ENCODE measurements at places on chromosomes 5 and 9.

DNA sequence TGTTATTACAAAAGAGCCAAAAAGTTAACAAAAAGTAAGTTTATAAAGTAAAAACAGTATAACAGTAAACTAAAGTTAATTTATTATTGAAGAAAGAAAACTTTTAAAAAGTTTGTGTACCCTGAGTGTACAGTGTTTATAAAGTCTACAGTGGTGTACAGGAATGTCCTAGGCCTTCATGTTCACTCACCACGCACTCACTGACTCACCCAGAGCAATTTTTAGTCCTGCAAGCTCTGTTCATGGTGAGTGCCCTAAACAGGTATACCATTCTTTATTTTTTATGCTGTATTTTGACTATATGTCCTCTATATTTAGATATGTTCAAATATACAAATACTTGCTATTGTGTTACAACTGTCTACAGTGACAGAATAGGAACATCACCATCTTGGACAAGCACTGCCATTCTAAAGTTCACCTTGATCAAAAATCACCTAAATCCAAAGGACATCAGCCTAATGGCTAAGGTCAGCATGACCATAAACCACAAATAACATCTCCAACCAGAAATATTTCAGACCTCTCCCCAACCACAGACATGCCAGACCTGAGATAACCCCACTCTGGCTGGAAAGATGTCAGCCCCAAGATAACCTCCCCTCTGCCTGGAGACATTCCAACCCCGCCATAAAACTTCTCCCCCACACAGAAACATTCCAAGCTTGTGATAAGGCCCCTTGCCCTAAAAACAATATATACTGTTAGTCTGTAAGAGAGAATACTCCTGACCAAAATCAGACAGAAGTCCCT lies 56.1 kb downstream of the AGXT2 start:
- DNase-seq, result no peak
- no peak overlapping the region for H3K4me3 ChIP-seq
- no peaks in the 10 kb centered on the region for H3K36me3 ChIP-seq
- H3K4me1 ChIP-seq, result no peaks in the 10 kb centered on the region
- H3K27me3 ChIP-seq, result no peaks in the 10 kb centered on the region

DNA sequence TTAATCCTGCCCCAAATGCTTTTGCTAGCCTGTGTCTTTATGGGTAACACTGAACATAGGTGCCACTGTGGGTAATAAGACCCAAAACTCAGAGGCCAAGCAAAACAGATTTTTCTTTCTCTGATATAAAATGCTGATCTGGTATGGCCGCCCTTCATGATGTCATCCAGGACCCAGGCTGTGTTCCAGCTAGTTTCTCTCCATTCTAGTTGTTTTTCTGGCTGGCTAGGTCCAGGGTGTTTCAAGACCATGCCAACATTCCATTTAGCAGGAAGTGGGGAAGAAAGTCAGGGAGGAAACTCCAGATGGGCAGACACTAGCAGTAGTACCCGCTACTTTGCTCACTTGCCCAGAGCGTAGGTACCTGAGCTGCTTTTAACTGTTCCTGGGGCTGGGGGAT lies 183.9 kb upstream of the OTULINL start:
- H3K27ac ChIP-seq, result no peak overlapping the region
- no peak for DNase-seq
- H3K4me1 ChIP-seq, result no peaks in the 10 kb centered on the region
- peaks cover 8% of the 10 kb centered on the region for H3K36me3 ChIP-seq
- H3K27me3 ChIP-seq, result no peaks in the 10 kb centered on the region

- no peaks in the 10 kb centered on the region for H3K27me3 ChIP-seq
- no peaks in the 10 kb centered on the region for H3K4me1 ChIP-seq
- DNase-seq, result no peak
- H3K4me3 ChIP-seq, result no peak overlapping the region
Observed at GRCh38 chr5:98275980-98276379, 497.5 kb upstream of the RGMB start.

DNA sequence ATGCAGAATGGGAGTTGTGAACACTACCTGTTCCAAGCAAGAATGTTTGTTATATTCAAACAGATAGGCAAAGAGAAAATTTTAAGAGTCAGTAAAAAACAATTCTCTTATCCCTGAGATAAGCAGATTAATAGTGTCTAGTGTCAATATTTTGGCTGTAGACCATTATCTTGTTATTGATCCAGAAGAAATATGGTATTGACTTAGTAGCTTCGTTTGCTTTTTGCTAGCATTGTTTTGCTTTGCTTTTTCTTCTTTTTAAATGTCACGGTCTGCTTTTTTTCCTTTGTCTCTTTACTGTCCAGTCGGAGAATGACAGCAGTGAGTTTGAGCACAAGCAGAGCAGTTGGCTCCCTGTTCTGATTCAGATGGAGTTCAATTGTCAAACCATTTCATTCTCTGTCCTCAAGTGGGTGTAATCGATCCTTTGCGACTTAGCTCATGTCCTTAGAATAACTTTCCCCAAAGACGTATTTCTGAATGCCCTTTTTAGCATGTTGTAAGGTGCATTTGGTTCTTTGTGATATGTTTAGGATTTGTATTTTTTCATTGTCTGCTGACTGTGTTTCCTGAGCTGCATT lies 29.3 kb downstream of the FUBP3 start:
- H3K27ac ChIP-seq, result no peak overlapping the region
- no peaks in the 10 kb centered on the region for H3K27me3 ChIP-seq
- H3K4me3 ChIP-seq, result no peak overlapping the region
- no peak for DNase-seq
- no peaks in the 10 kb centered on the region for H3K4me1 ChIP-seq
- H3K36me3 ChIP-seq, result peaks cover 16% of the 10 kb centered on the region

DNA sequence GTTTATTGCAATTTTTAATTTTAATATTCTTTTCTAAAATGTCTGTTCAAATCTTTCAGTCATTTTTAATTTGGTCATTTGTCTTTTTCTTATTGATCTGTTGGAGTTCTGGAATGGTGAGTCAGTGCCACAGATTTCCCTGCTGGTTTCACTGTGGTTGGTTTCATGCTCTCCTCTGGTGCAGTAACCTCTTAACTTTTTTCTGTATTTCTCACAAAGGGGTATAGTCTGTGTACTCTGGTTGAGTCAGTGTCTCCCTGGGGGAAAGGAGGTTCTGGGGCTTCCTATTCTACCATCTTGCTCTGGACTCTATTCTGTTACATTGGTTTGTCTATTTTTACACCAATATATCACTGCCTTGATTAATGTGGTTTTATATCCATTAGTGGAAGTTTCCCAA lies 178.8 kb downstream of the CSNK1G3 start:
- H3K4me1 ChIP-seq, result no peaks in the 10 kb centered on the region
- no peaks in the 10 kb centered on the region for H3K36me3 ChIP-seq
- no peak overlapping the region for H3K4me3 ChIP-seq

DNA sequence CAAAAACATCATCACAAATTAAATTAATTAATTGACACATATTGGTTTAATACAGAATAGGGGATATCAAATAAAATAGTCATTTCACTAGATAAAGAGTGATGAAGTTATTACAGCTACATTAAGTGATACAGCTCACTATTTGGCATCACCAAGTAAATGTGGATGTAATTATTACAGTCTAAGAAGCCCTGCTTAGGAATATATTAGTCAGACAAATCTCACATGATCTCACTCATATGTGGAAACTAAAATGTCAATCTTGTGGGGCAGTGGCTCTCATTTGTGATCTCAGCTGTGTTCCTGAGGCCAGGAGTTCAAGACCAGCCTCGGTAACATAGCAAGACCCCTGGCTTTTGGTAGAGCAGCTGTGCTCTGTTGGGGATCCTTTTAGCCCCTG lies 233.4 kb upstream of the RGMB start:
- no peaks in the 10 kb centered on the region for H3K27me3 ChIP-seq
- no peak for DNase-seq
- no peaks in the 10 kb centered on the region for H3K4me1 ChIP-seq
- no peak overlapping the region for H3K4me3 ChIP-seq

DNA sequence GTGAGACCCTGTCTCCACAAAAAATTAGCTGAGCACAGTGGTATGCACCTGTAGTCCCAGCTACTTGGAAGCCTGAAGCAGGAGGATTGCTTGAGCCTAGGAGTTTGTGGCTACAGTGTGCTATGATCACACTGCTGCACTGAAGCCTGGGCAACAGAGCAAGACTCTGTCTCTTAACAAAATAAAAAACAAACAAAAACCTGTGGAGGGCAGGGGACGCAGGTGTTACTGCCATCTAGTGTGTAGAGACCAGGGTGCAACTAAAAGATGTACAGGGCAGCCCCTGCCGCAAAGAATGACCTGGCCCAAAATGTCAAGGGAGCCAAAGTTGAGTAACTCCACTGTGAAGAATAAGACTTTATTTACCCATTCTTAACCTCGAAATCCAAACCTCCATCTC lies 27.1 kb downstream of the ASPN start:
- H3K4me3 ChIP-seq, result no peak overlapping the region
- H3K36me3 ChIP-seq, result no peaks in the 10 kb centered on the region
- H3K27ac ChIP-seq, result no peak overlapping the region
- no peak for DNase-seq

DNA sequence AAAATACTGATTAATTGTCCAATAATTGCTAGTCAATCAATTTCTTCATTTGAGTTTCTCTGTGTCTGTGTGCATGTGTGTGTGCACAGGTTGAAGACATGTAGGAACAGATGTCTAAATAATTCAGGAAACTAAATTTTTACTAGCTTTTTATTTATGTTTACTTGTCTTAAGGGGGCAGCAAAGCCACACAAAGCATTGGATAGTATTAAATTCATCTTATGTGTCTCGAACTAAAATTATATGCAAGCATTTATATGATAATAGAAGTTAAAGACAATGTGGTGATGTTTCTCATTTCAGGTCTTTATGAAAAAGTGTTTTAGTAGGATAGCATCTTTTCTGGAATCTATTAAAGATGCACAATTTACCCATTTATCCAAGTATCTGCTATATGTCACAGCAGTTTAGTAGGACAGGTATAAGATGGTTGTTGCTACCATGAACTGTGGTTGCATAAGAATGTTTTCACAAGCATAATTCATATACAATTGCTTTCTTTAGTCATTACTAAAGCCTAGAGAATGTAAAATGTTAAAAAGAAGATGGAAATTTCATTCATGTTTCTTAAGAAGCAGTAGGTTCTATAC lies 784.6 kb upstream of the NUDT12 start:
- DNase-seq, result no peak
- H3K27ac ChIP-seq, result no peak overlapping the region
- H3K4me3 ChIP-seq, result no peak overlapping the region

DNA sequence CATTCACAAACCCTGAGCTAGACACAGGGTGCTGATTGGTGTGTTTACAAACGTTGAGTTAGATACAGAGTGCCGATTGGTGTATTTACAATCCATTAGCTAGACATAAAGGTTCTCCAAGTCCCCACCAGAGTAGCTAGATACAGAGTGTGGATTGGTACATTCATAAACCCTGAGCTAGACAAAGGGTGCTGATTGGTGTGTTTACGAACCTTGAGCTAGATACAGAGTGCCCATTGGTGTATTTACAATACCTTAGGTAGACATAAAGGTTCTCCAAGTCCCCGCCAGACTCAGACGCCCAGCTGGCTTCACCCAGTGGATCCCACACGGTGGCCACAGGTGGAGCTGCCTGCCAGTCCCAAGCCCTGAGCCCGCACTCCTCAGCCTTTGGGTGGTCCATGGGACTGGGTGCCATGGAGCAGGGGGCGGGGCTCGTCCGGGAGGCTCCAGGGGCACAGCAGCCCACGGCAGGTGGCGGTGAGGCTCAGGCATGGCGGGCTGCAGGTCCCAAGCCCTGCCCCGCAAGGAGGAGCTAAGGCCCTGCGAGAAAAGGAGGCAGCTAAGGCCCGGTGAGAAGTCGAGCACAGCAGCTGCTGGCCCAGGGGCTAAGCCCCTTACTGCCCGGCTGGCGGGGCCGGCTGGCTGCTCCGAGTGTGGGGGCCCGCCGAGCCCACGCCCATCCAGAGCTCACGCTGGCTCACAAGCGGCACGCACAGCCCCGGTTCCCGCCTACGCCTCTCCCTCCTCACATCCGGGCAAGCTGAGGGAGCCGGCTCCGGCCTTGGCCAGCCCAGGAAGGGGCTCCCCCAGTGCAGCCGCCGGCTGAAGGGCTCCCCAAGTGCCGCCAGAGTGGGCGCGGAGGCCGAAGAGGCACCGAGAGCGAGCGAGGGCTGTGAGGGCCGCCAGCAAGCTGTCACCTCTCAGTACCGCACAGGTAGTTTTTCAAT lies 1039.2 kb upstream of the CDH9 start:
- H3K27me3 ChIP-seq, result no peaks in the 10 kb centered on the region
- DNase-seq, result no peak

DNA sequence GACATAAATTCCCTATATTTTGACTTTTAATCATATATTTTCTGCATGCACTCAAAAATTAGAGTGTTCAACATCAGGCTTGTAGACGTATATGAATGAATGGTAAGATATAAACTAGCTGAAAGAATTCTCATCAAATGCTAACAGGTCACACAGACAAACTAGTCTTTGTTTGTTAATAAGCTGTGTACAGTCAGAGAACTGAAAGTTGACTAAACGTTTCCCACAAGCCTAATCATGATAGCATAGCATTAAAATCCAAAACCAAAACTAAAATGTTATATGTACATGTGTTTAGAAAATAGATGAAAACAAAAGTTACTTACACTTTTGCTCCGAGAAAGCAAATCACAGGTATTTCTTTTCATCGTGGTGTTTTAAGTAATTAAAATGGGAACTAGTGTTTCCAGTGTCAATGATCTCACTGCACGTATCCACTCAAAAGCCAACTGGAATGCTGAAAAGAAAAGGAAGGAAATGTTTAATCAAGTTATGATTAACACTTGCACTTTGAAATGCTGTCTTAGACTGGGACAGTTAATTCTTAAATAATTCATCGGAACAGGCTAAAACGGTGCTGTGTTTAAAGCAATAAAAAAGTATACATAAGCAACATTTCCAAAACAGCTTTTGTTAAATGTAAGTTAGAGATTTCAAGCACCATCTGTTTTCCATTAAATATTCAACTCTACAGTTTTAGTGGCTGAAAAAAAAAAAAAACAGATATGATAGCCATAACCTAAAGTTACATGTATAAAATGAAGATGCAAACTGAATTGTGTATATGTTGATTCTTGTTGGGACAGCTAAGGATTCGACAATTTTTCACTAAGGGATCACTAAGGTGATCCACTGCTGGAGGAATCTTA lies 291.9 kb upstream of the PDE4D start:
- H3K27me3 ChIP-seq, result no peaks in the 10 kb centered on the region
- H3K36me3 ChIP-seq, result no peaks in the 10 kb centered on the region
- no peak for DNase-seq
- H3K4me1 ChIP-seq, result no peaks in the 10 kb centered on the region
- H3K4me3 ChIP-seq, result no peak overlapping the region

- no peaks in the 10 kb centered on the region for H3K36me3 ChIP-seq
- H3K27ac ChIP-seq, result no peak overlapping the region
- H3K4me3 ChIP-seq, result no peak overlapping the region
- H3K27me3 ChIP-seq, result no peaks in the 10 kb centered on the region
- DNase-seq, result no peak
Observed at GRCh38 chr9:33437898-33438297, 9.5 kb downstream of the AQP3 start.

- no peaks in the 10 kb centered on the region for H3K36me3 ChIP-seq
- H3K4me3 ChIP-seq, result no peak overlapping the region
- no peaks in the 10 kb centered on the region for H3K4me1 ChIP-seq
- H3K27me3 ChIP-seq, result no peaks in the 10 kb centered on the region
Observed at GRCh38 chr5:149130121-149130914, 11.0 kb upstream of the ABLIM3 start.

Data from natural killer cell (primary cell).